ENCODE measurements at places on chromosomes 13 and 19. TPM values are rescaled to one million over a fixed set of nuclear protein-coding genes. Genes with fewer than 3 reads are reported as not detected.

- no peak for DNase-seq
Measured at GRCh38 chr19:35351411-35352176, 3.9 kb downstream of the FFAR1 start.

Gene CGB8
- not detected for total RNA-seq

Gene IL12RB1
- under 0.01 TPM for total RNA-seq

- no peak for DNase-seq
Measured at GRCh38 chr13:70388935-70389334, 280.7 kb upstream of the KLHL1 start.

- DNase-seq, result peak; percentile 56
Measured at GRCh38 chr19:10766671-10767201, 48.9 kb downstream of the DNM2 start.

Gene ZNF763
- 2.5 TPM for total RNA-seq

DNA sequence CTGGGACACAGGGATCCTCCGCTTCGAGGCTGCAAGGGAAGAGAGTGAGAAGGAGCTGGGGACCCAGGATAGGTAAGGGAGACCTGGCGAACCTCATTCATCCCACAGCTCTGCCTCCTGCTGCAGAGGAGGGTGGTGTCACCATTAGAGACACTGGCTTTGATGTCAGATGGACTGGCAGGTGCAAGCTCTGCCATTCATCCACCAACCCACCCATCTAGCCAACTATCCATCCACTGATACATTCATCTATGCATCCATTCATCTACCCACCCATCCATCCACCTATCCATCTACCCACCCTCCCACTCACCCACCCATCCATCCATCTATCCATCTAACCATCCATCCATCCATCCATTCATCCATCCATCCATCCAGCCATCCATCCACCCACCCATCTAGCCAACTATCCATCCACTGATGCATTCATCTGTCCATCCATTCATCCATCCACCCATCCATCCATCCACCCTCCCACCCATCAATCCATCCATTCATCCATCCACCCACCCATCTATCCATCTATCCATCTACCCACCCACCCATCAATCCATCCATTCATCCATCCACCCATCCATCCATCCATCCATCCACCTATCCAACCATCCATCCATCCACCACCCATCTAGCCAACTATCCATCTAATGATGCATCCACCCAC is 5.7 kb downstream of the C19orf33 start:
- no peak for DNase-seq

DNA sequence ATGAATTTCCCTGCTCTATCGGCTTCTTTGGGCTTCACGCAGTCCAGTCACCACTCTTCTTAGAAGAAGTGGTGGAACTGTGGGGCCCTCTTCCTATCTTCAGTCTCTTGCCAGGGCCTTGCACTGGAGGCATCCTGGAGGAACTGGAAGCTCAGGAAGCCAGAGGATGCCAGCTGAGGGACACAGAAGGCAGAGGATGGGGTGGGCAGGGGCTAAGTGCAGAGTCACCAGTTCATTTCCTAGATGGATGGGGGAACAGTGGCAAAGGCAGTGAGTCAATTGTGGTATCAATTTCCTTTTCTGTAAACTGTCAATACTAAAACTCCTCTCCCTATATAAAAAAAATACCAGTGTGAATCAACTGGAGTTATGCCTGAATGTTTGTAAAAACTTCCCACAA is 419.7 kb downstream of the KLF12 start:
- DNase-seq, result no peak

DNA sequence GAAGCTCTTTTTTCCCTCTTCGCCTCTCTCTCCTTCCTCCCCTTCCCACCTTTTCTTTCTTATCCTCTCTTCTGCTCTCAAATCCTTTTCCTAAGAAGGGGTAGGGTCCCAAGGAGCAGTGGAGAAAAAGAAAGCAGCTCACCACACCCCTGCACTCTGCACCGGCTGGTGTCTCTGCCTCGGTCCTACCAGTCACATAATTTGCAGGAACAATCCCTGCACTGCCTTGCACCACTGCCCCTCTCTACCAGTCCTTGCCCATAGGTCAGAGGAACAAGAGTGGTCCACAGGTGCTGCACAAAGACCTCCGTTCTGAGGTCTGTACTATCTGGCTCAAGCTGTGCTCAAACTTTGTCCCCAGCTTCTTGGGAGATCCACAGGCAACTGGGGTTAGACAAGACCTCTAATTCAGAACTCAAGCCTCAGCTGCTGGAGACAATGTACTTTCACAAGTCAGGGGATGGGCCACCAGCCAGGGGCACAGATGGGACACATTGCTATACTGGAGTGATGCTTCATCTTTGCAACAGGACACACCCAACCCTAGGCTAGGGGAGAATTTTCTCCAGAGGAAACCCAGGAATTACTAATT is 125.4 kb upstream of the ZNF507 start:
- no peak for DNase-seq

- no peak for DNase-seq
Measured at GRCh38 chr13:98794498-98794897, 42.0 kb upstream of the SLC15A1 start.

Gene TSKS
- 0.26 TPM for total RNA-seq

DNA sequence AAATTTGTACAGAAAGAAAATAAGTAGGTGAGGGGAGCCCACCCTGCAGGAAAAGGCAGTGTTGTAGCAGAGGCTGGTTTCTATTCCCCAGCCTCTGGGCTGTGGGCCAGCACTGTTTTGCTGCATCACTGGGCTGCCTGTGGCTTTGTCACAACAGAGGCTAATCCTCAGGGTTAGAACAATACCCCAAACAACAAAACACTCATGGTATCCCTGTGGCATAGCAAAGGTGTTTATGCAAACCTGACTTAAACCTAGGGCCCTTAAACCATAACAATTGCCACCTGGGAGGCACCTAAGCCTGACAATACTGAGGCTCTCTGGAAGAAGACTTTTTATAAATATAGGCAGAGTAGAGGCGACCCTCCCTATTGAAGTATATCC is 314.7 kb downstream of the OLFM4 start:
- no peak for DNase-seq

DNA sequence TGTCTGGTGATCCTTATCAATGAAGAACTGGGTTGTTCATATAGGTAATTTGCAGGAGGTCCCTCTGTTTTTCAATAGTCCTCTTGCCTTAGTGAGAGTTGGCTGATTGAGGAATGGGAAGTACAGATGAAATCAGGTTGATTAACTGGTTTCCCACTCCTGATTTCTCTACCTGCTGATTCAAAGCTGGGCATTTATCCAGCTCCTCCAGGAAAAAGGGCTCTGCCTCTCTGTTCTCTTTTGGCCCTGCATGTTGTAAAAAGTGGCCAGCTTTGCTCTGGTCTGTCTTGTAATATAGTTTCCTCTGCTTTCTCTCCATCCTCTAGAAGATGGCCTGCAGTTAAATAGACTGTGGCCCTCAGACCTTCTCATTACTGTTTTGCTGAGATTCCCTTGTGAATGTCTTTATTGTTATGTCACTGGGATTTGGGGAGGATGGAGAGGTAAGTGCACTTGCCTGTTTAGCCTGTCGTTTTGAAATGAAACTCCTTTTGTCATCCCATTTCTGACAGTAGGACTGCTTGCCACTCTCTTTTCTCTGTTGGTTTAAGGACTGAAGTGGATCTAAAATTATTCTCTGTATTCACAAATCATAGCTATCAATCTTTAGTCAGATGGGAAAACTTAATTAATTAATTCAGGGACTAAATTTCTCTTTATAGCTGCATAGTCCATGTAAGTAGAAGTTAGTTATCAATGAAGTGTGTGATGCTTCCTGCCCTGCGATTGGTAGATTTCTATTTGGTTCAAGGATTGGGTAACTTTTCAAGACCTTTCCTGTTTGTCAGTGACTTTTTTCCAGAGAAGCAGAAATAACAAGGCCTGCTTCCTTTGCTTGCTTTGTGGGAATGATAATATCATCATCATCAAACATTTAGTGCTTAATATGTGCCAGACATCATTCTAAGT is 28.5 kb downstream of the GARRE1 start:
- DNase-seq, result no peak

DNA sequence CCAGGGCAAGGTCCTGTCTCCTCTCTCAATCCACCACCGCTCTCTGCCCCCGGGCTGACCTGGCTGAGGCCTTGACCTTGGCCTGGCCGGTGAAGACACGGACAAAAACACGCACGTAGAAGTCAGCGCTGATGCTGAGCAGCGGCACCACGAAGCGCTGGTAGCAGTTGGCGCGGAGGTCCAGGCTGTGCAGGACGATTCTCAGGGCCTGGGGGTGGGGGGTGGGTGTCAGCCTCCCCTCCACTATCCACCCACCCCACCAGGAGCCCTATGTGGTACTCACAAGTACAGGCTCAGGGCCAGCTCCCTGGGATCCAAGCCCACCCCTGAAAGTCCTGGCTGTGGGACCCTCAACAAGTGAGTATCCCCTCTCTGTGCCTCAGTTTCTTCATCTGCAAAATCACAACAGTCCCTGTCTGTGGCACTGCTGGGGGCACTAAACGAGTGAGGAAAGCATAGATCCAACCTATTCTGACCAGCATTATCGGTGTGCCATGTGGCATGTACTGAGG is 6.4 kb downstream of the TRMT1 start:
- DNase-seq, result no peak

- DNase-seq, result no peak
Measured at GRCh38 chr19:7552781-7553180, 17.3 kb downstream of the PNPLA6 start.

Gene TTYH1
- total RNA-seq, result not detected

GRCh38 chr13:41137241-41137640 is 4.6 kb upstream of the KBTBD6 start:
- DNase-seq, result no peak

Gene LRRC63
- total RNA-seq, result under 0.01 TPM

DNA sequence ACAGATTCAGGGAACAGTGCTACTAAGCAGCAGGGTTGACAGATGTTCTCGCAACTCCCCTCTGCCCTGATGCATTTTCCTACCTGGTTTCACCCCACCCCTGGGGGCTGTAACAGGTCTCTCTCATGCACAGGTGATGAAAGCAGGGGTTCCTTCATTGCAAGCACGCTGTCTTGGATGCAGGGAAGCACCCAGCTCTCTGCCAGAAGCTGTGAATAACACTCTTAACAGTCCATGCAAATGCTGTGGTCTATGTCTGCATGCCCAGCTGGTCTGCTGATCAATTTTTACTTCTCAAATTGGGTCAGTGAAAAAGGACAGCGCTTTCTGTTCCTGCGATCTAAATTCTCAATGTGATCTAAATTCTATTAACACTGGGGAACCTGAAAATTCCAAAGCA is 246.3 kb upstream of the TSHZ3 start:
- DNase-seq, result no peak

DNA sequence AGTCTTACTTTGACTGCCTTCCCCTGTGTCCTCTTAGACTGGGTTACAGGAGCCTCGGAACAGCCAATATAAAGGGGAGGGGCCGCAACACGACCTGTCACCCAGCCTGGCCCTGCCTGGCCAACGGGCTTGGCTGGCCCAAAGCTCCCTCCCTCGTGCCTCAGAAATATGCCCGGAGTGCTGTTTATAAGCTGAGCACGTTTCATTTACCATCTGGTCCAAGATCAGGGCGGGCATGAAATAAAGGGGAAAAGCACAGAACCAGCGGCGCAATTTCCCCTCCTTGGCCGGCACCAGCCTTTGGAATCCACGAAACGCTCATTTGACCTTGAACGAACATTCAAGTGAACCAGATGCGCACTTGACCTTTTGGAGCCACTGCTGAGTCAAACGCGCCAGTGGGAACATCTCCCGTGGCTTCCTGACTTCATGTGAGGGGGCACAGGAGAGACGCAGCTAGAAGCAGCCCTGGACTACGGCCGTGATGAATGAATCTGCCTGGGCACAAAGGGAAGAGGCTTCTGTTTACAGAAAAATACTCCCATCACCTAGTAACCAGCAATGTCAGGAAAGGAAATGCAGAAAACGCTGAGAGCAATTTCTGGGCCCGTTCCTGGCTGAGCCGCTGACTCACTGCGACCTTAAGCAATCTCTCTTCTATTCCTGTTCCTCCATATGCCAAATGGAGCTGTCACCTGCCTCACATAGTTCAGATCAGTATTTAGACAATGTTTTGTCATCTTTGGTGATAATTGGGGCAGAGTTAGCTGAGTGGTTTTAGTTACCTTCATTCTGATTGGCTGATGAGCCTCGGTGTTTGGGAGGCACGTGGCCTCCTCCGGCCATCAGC is 53.3 kb downstream of the RFX2 start:
- peak; percentile 92 for DNase-seq

Gene S1PR5
- under 0.01 TPM for total RNA-seq

GRCh38 chr13:19882231-19882630 is 18.8 kb upstream of the ZMYM5 start:
- DNase-seq, result no peak

GRCh38 chr13:53150568-53150967 is 122.0 kb downstream of the OLFM4 start:
- DNase-seq, result no peak

- DNase-seq, result no peak
Measured at GRCh38 chr13:45787346-45787745, 64.2 kb downstream of the SIAH3 start.

Gene CYP4F8
- not detected for total RNA-seq

- peak; percentile 46 for DNase-seq
Measured at GRCh38 chr13:76307142-76307541, 579.1 kb downstream of the KCTD12 start.
